Right hindlimb (tissue), 1 donor: ENCODE measurements at places on chromosomes 7 and 10.

DNA sequence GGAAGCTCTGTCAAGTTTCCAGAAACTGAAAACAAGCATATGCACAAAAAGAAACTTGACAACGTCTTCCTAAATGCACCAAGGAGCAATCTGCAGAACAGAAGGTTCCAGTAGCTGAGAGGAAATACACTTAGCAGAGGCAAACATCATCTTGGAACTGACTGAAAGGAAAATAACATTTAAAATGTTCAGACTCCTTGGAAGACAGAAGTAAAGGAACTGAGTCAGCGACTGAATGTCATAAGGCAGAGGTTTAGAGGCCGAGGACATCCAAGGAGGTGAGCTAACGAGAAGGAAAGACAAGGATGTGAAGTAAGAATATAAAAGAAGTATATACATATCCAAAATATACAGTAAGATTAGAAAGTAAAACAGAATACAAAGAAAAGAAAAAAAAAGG, 24.1 kb downstream of the SEMA3D start:
- DNase-seq = no peak

DNA sequence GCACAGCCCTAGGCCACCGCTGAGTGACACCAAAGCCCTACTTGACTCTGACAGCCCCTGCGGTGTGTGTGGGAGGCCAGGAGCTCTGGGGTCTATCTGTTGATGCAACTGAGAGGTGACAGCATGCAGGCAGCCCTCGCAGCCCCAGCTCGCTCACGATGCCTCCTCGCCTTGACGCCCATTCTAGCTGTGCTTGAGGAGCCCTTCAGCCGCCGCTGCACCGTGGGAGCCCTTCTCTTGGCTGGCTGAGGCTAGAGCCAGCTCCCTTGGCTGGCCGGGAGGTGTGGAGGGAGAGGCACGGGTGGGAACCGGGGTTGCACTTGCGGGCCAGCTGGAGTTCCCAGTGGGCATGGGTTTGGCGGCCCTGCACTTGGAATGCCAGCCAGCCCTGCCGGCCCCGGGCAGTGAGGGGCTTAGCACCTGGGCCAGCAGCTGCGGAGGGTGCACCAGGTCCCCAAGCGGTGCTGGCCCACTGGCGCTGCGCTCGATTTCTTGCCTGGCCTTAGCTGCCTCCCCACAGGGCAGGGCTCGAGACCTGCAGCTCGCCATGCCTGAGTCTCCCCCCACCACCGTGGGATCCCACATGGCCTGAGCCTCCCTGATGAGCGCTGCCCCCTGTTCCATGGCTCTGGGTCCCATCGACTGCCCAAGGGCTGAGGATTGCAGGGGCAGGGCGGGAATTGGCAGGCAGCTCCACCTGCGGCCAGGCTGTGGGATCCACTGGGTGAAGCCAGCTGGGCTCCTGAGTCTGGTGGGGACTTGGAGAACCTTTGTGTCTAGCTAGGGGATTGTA, 31.6 kb upstream of the POM121L12 start:
- no peak for DNase-seq

DNA sequence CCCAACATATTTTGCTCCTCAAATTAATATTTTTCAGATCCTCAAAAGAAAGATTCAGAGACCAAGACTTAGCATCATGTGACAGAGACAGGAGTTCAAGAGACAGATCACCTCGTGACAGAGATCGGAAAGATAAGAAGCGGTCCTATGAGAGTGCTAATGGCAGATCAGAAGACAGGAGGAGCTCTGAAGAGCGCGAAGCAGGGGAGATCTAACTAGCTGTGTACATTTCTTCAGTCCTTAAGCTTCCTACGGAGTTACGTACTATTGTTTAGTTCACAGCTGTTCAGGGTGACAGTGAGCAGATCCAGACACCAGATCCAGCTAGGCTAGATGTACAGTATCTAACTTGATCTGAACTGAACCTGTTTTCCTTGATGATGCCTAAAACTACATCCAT, 61.3 kb downstream of the KLRG2 start:
- no peak for DNase-seq

DNA sequence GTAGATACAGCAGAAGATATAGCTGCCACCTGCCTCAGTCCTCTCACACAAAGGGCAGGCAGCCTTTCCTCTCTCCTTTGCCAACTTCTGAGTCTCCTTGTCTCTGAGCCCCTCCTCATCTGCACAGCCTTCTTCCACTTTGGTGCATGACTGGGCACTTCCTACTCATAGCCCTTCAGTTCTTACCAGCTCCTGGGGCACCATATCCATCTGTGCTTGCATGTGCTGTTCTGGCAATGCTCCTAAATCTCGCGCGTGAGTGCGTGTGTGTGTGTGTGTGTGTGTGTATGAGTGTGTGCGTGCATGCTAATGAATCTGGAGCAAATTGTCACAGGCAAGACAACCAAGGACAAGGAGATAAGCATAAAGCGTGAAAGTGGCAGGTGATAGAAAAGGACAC, 1271.6 kb upstream of the SORCS1 start:
- DNase-seq = no peak

GRCh38 chr7:17370901-17371585, 72.6 kb downstream of the AHR start:
- DNase-seq = no peak

DNA sequence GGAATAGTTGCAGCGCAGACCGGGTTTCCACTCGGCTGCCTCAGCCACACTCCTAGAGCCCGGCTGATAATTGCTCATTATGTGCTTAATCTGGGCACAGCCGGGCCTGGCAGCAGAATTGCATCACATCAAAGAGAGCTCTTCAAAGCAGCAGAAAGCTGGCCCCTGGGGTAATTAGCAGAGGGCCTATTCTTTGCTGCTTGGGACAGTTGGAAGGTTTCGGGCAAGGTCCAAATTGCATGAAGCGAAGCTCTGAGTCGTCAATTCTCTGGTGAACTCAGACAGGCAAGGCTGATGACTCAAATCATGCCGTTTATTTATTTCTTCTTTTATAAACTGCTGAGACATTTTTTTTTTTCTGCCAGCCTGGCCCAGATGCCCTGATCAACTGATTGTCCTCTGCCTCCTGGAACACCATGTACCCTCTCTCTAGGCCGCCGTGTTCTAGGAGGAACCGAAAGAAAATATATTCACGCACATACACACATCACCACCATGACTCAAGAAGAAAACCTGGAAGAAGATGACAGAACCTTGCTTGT, 242.2 kb downstream of the RAB11FIP2 start:
- DNase-seq = no peak

- DNase-seq = no peak
Observed at GRCh38 chr7:47924266-47924665, 24.0 kb downstream of the PKD1L1 start.

GRCh38 chr7:123615344-123615743, 13.7 kb downstream of the ASB15 start:
- no peak for DNase-seq
